Activated CD4-positive, alpha-beta T cell treated with anti-CD3 and anti-CD28 coated beads for 4 hours (primary cell): ENCODE measurements at places on chromosomes 6 and 20.

GRCh38 chr6:1313767-1314503 is 2.0 kb downstream of the FOXQ1 start:
- no peak for DNase-seq

DNA sequence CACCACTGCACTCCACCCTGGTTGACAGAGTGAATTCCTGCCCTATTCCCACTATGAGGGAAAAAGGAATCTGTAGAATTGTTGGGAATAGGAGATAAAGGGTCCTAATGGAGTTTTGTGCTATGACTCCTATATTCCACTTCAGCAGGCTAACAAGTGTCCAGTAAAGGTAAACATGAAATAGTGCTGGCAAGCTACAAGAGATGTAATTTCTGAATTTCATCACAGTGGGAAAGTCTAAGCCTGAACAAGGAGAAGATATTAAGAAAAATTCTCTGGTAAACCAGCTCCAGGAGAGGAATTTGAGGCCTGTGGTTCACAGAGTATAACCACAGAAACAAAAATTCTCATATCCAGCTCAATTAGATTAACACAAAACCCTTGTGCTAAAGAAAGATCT is 10.3 kb upstream of the C6orf58 start:
- DNase-seq = no peak

- no peak for DNase-seq
These were observed 23.8 kb downstream of the PHACTR2 start for GRCh38 chr6:143701349-143702234.

- DNase-seq = no peak
These were observed 650.6 kb upstream of the ARID1B start for GRCh38 chr6:156126535-156126934.

DNA sequence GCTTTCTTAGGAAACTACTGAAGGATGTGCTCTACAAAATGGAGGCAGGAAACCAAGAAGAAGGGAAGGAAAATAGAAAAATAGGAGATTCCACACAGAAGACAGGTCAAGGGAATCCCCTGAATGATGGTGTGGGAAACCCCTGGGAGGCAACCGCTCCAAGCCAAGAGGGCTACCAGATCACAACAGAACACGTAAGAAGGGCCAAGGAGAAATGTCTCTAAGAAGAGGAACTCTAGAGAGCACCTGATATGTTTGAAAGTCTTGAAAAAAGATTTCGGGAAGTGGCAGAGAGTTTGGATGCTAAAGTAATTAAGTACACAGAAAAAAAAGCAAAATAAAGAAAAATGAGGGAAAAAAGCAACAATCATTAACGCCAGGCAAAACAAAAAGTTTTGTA is 7.1 kb downstream of the KIF13A start:
- DNase-seq = no peak

DNA sequence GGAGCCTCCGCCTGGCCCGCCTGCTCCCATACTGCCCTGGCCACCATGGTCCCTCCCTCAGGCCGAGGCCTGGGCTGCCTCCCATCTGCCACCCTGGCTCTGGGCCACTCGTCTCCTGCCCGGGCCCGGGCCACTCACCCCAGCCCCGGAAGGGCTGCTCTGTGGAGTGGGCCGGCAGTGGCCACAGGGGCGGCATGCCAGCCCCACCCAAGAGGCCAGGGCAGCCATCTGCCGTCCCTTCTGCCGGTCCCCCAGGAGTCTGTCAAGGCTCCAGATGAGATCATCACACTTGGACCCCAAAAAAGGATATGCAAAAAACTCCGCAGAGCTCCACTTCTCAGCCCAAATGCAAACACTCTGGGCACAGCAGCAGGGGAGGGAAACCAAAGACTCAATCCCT is 23.8 kb upstream of the TLDC2 start:
- no peak for DNase-seq

DNA sequence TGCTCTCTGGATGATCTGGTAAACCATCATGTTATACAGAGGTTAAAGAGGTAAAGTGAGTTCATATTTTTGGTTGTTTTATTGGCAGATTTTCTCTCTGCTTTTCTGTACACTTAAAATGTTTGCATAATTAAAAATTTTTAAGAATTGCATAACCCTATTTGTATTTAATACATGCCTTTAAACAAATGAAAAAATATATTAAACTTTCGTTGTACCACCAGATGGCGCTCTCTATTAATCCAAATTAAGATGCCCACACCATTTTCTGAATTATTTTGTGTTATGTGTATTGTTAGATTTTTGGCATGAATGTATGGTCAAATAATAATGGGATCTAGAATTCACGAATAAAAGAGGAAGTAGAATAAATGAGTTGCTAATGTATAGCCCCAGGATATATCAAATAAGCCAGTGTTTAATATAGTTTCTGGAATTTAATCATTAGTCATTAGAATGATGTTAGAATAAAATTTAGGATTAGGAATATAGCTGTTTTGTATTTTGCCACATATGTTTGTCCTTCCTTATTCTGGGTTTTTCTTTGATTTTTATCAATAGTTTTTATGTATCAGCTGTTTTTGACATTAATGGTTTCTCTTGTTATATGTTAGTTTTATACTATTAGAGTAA is 38.9 kb downstream of the SMAP1 start:
- DNase-seq = peak; percentile 33

DNA sequence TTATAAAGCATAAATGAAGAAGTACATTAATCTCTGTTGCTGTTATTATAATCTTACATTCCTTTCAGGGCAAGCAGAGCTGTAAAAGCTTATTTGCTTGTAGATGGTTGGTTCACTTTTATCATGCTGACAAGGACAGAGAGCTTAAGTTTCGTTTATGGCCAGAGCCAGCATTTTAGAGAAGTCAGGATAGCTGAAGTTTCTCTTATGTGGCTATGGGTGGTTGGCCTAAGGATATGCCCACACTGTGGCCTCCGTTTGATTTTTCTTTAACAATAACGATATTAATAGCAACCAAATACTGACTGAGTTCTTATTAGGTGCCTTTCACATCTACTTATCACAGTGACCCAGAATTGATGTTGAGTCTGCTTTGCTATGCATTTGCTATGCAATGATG is 78.5 kb downstream of the FARS2 start:
- no peak for DNase-seq

DNA sequence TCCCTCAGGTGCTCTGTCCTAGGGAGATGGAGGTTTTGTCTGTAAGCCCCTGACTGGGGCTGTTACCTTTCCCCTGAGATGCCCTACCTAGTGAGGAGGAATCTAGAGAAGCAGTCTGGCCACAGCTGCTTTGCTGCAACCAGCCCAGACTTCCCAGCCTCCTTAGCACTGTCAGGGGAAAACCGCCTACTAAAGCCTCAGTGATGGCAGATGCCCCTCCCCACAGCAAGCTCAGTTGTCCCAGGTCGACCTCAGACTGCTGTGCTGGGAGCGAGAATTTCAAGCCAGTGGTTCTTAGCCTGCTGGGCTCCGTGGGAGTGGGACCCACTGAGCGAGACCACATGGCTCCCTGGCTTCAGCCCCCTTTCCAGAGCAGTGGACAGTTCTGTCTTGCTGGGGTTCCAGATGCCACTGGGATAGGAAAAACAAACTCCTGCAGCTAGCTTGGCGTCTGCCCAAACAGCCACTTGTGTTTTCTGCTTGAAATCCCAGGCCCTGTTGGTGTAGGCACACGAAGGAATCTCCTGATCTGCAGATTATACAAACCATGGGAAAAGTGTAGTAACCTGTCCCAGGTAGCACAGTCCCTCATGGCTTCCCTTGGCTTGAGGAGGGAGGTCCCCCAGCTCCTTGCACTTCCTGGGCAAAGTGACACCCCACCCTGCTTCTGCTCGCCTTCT is 146.4 kb upstream of the PROKR2 start:
- no peak for DNase-seq

GRCh38 chr6:76885861-76886301 is 577.4 kb downstream of the HTR1B start:
- DNase-seq = no peak

DNA sequence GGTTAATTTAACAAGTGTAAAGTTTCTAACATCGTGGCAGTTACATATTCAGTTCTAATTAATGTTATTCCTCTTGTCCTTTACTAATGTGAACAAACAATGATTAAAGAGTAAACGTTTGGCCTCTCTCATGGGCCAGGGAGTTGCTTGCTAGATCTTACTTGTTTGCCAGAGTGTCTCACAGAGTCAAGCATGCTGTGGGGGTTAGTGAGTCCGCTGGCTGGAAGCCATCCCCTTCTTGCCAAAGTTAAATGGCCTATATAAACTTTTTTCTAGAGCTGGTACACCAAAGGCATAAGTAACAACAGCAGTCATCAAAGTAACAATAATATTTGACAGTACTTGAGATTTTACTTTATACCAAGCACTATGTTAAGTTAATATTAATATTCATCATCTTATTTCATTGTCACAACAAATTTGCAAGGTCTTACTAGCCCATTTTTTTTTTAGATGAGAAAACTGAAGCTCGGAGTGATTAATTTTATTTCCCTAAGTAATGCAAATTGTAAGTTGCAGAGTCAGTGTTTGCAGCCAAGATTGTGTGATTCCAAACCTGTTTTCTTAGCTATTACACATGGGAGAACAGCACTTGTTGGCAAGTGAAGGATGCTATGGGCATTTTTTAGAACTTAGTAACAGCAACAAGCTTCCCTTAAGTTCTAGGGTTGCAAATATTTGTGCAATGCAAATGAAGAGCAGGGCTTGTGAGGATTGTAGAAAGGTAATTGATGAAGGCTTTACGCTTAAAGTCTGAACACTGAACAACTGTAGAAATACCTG is 224.5 kb downstream of the RFPL4B start:
- no peak for DNase-seq
